ENCODE measurements at places on chromosomes 5 and 9.

DNA sequence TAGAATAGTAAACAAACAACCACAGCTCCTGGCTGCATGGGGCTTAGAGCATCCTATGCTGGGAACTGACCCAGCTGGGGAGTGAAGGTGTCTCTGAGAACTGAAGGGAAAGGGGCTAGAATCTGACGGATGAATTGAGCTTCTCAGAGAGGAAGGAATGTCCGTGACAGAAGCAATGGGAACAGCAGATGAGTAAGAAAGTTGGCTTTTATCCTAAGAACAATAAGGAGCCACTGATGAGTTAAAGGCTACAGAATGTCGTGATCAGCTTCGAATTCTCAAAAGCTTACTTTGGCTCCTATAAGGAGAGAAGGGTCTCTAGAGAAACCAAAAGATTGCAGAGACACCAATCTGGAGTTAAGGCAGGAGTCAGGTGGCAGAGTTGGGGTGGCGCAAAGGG is 52.6 kb downstream of the EBF1 start:
- DNase-seq: no peak

DNA sequence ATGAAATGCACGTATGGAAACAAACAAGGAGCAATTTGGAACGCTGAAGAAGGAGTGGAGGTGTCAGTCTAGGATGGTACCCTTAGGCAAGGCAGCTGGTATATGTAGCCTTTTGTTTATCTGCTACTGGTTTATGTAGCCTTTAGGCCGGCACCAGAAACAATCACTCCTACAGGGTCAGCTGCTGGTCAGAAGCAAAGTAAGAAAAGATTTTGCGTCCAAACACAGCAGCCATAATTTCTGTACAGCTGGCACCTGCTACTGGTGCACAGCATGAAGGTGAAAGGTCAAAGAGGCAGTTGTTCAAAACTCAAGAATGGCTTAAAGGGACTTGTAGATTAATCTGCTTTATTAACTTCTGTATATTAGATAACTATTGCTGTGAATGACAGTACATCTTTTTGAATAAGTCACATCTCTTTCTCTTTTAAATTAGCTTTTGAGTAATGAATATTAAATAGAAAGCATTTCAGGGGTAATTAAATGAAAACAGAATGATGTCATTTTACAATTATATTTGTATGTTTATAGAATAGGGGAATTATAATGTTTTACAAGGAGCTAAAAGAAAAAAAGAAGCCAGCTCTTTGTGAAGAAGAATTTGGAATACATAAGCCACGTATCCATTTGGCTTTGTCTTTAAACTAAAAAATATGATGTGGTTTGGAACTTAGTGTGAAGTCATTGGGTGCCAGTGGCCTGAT is 33.1 kb upstream of the TLX3 start:
- DNase-seq: no peak

DNA sequence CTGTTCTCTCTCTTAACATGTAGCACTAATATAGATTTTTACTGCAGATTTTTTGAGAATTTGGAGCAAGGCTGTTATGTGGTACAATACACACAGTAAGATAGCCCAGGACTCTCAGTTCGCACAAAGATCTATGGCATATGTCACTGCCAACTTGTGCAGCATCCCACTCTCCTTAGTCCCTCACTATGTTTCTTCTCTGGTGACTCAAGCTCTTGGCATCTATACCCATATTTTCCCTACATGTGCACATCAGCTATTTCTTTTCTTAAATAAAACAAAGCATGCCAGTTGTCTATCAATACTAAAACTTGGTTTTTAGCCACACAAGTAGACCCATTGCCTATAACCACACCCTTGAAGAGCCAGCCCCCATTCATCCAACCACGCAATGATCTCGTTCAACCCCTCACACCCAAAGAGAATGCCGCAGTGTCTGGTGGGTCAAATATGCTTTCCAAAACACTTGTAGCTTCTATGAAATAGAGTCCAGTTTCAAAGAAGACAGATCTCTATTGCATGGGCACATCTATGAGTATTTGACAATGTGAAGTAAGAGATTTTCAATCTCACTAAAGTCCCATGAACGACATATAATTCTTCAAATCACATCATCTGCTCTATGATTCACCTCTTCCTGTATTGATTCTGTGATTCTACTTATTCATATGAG is 18.2 kb upstream of the IL7R start:
- DNase-seq: no peak

DNA sequence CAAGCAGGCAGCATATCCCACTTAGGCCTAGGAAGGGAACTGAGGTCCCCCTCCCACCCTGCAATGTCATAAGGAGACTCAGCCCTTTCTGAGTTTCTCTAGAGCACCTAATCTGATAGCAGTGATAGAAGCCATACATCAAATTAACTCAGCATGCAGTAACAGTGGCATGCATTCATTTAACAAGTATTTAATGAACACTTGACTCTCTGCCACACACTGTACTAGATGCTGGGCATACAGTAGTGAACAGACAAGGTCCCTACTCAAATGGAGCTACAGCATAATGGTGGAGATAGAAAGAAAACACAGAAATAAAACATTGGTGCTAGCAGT is 58.6 kb downstream of the SLC22A5 start:
- no peak for DNase-seq

- no peak for DNase-seq
Measured at GRCh38 chr5:18216729-18217128, 582.5 kb downstream of the TAF11L14 start.

DNA sequence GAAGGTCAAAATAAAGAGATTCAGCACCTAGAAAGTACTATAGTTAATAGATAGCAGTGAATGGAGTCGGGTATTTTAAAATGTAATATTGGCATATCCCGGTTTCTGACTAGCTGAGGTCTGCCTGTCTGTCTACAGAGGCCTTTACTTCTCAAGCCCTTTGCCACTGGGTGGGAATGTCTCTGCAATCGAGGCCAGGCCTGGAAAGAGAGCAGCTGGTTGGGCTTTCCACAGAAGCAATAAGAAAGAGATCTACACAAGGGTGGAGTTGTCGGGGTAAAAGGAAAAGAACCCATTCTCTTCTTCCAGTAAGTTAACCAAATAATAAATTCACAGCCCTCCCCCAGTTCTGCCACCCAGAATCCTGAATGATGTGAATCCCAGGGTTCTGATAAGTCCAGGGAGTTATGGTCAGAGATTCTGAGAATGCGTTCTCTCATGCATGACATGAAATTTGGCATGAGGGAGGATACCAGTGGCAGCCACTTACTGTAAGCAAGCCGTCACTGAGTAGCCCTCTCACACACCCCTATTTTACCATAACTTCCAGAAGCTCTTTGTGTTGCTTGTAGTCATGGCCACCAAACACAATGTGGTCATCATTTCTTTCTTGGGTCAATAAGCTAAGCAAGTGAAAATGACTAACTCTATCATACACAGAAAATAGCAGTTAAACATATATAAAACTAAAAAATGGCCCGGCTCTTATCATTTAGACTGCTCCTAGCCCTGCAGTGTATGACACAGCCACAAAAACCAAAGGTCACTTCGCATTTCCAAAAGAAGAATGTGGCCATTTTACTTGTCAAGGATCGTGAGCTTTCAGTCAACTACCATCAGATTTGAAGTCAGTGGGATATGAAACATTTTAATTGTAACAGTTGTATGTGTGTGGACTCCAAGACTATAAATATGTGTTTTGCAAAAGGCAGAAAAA is 185.0 kb downstream of the GLIS3 start:
- no peak for DNase-seq

DNA sequence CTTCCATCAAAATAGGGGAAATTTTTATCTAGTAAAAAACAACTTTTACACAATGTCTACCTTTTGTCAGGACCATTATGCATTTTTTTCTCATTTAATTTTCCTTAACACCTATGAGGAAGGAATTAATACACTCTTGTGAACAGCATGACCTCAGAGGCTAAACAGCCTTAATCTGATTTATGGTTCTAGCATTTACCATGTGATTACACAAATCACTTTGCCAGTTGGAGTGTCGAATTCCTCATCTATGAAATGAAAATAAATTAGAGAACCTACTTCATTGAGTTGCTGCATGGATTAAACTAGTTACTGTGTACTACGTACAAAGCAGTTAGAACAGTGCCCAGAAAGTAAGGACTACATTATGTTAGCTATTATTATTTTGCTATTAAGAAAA is 187.7 kb upstream of the MPDZ start:
- no peak for DNase-seq

GRCh38 chr9:77832639-77833038 is 184.5 kb upstream of the GNA14 start:
- DNase-seq: no peak
